ENCODE measurements at places on chromosomes 3 and 15. TPM values are rescaled to one million over a fixed set of nuclear protein-coding genes. Genes with fewer than 3 reads are reported as not detected.

CCR5 gene
- 1.2 TPM for total RNA-seq

DNA sequence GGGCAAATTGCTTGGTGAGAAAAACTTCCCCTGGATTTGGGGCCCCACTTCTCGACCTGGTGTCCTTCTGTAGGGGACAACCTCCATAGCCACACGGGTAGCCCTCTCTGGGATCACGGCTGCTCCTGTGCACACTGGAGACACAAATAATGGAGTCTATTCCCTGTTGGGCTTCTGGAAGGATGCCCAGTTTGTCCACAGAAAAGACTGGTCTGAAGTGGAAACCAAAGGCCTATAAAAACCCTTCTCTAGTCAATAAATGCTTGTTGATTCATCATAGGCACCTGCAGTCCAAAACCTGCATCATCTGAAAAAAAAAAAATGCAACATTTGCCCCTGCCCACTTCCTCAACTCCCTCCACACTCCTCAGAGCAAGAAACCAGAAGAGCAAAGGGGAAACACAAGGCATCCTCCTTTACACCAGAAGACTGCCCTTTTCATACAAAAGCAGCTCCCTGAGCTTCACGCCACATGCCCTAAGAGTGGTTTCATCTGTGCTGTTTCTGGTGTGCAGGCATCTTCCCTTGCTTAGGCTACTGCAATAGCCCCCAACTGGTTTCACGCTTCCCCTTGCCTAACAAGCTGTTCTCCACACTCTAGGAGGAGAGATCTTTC, 36.3 kb downstream of the SRGAP3 start:
- DNase-seq = no peak

- DNase-seq = no peak
Observed at GRCh38 chr3:113254171-113254947, 43.0 kb downstream of the BOC start.

DNA sequence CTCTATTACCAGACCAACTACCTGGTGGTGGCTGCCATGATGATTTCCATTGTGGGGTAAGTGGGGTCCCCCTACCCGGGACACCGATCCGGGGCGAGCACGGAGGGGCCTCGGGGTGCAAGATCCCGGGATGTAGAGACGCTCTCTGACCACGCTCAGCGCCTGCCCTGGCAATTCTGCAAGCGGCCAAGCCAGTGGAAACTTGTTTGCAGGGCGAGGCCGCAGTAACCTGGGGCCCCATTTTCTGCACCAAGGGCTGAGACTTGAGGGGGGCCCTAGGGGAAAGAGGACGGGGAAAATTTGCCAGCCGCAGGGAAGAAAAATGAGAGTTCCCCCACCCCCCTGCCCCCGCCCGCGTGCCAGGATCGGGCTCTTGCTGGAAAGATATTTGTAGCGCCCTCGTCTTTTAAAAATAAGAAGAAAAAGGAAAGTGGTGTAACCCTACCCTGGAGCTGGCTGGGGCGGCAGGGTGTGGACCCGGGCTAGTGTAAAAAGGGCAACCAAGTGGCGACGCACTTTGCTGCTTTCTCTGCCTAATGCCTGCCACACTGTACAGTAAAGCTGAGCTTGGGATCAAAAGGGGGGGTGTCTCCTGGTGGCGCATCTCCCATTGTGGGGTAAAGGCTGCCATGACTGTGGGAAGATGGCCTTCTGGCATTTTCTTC, 563 bp downstream of the ARL6IP5 start:
- no peak for DNase-seq
